ENCODE measurements at places on chromosomes 16 and 17. TPM values are rescaled to one million over a fixed set of nuclear protein-coding genes. Genes with fewer than 3 reads are reported as not detected.

Gene SLC16A6
- total RNA-seq, result 0.42 TPM

Gene KCNG4
- total RNA-seq, result not detected

Gene TEDC2
- total RNA-seq, result 3.0 TPM

Gene CDH15
- 0.89 TPM for total RNA-seq

Gene ALOX12B
- not detected for total RNA-seq

Gene ZDHHC1
- total RNA-seq, result 6.4 TPM

Gene TMC7
- total RNA-seq, result 0.69 TPM

Gene HOXB3
- total RNA-seq, result 5.6 TPM

Gene SHISA6
- total RNA-seq, result not detected

Gene BAHCC1
- total RNA-seq, result 9.0 TPM
